ENCODE measurements at places on chromosomes 16 and 17.

- no peak for DNase-seq
These were observed 16.6 kb upstream of the TBX2 start for GRCh38 chr17:61382796-61383688.

DNA sequence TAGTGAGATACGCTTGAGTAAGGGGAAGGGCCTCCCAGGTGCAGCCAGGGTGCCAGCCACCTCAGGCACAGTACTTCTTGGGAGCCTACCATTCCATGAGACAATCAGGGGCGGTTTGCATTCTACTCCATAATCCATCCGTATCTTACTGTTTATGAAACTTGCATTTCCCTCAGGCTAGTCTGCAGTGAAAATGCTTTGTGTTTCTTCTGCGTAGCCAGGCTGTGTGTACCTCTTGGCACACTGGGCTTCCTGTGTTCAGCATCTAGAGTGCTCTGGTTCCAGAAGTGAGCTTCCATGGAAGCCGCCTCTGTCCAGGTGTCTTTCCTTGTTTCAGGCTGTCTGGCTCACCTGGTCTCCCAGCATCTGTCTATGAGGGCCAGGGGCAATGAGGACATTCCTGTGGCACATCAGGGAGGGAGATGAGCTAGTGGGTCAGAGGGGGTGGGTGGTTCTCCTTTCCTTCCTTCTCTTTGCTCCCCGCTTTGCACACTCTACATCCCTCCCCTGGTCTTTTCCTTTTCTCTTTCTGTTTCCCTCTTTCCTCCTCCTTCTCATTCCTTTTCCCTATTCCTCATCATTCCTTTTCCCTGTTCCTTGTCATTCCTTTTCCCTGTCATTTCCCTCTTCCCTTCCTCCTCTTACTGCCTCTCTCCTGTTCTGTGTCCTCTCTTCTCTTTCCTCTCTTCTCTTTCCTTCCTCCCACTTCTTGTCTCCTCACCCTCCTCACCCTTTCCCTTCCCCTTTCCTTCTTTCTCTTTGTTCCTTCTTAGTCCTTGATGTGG is 386.5 kb downstream of the CPPED1 start:
- no peak for DNase-seq

GRCh38 chr16:61862221-61863155 is 173.8 kb downstream of the CDH8 start:
- no peak for DNase-seq

- no peak for DNase-seq
These were observed 357.4 kb downstream of the SEC14L1 start for GRCh38 chr17:77498091-77498741.

GRCh38 chr16:54488729-54489128 is 202.1 kb upstream of the IRX3 start:
- DNase-seq, result no peak

DNA sequence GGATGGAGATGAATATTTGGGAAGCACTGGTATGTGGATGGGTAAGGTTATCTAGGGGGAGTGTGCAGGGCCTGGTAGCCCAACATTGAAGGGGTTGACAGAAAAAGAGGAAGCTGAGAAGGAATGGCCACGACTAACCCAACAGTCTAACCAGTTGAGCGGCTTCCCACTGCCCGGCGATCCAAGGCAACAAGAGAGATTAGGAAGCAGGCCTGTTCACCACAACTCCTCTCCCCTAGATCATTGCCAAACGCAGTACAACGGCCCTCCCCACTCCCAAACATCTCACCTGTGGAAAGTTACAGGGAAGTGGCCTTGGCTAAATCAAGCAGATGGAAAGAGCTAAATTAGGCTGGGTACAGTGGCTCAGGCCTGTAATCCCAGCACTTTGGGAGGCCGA is 11.2 kb upstream of the RANGRF start:
- no peak for DNase-seq

GRCh38 chr17:57678393-57678792 is 66.7 kb downstream of the CCDC182 start:
- no peak for DNase-seq

- no peak for DNase-seq
These were observed 627.6 kb downstream of the MAF start for GRCh38 chr16:78972986-78973385.

DNA sequence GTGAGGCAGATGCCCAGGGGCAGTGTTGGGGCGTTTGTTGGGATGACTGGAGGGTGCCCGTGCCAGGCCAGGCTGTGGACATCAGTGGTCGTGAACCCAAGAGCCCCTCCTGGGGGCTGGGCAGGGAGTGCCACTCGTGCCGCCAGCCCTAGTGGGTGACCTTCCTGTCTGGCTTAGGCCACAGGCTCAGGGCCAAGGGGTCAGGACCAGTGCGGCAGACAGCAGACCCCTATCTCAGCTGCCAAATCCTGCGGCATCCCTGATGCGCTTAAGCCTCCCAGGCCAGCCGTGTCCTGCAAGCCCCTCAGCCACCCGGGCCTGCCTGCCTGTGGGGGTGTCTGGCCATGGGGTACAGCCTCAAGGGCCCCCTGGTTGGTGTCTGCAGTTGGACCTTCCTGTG is 14.7 kb downstream of the PRSS27 start:
- DNase-seq, result no peak

DNA sequence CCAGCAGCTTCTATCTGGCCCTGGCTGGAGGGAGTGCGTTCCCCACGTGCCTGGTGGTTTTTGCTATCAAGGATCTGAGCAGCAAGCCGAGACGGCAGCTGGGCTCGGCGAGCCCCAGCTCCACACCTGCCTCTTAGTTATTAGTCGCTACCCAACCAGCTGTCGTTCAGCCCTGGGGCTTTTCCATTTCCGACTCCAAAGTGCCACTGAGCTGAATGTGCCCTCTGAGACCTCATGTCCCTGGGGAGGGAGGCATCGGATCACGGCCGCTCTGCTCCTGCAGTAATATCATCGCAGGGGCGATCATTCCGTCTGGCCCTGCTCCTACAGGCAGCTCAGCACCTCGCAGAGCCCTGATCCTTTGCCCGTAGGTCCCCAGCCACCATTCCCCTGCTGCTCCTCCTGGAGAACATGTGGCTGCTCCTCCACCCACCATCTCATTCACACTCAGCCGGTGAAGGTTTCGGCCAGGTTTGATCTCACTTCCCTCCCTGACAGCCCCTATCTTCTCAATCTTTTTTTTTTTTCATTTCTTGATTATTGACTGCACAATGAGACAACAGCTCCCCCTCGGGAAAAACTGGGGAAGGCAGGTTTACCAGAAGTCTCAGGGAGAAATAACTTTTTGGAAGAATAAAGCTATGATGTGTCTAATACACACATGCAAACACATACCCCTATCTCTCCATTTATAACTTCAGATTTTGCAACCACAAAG is 86.7 kb downstream of the ZFHX3 start:
- DNase-seq, result no peak

GRCh38 chr16:89410794-89411309 is 79.5 kb downstream of the ANKRD11 start:
- DNase-seq, result no peak

GRCh38 chr17:64107500-64108236 is 22.3 kb downstream of the ERN1 start:
- no peak for DNase-seq

DNA sequence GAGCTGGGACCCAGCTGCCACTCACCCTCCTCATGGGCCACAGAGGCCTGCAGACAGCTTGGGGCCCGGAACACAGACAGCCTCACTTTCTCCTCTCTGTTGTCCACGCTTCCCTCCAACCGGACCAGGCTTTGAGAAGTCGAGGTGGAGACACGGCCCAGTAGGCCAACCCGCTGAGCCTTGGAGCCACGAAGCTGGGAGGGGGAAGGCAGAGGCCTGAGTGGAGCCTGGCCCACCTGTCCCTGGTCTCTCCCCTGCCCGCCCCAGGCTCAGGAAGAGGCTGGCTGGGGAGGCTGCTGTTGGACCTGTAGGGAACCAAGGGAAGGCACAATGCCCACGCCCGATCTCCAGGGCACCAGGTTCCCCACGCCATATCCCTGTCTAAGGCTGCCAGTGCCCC is 48.1 kb downstream of the RMI2 start:
- DNase-seq, result no peak

DNA sequence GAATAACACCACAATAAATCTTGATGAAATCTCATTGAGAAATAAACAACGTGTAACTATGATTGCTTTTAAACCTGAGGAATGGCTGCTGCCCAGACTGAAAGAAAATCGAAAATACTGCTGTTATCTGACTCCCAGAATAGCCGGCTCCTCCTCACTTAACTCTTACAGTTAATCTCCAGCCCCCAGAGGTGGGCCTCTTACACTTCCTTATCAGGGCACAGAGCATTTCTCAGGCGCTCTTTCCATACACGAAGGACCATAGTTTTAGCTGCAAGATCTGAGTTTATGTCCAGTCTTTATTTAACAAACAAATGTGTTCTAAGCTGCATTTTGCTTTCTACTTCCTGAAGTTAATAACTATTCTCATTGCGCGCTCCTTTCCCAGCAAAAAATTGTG is 206.9 kb downstream of the MAP2K4 start:
- DNase-seq, result no peak

- DNase-seq, result no peak
These were observed 42.0 kb downstream of the MGAT5B start for GRCh38 chr17:76909971-76910760.

DNA sequence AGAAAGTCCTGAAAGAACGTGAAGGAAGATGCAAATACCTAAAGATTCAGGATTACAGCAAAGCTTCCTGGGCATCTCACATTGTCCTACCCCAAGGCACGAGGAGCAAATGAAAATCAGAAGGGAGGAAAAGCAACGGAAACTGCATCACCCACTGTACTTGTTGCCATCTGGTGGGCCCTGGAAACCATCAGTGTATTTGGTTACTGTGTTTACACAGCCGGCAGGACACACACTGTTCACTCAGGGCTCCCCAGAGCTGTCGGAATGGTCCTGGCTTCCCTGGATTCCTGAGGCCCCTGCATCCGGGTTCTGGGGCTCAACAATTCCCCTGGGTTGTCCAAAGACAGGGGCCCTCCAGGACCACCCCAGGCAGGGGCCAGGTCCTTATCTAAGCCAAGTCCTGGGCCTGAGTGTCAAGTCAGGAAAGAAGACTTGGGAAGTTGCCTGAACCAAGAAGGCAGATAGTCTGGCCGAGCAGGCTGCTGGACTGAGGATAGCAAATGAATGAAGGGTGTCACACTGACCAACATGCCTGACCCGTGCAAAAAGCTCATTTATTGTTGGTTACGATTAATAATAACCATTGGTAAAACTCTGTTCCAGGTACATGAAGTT is 52.8 kb downstream of the SOX9 start:
- no peak for DNase-seq

DNA sequence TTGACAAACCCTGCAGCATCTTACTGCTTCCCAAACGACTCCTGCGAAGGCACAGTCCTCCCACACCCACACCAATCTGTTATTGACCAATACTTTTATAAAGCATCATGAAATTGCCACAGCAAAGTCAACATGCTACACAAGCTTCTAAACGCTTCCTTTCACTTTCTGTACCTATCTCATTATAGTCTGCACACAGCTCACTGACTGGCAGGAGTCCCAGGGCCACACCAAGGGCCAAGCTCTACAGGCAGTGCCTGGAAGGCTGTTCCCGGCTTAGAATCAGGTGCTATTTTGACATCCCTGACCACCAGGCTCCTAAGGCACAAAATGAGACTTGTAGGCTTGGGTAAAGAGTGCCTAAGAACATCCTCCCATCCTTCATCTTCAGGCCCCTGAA is 39.5 kb downstream of the USP7 start:
- DNase-seq, result no peak

DNA sequence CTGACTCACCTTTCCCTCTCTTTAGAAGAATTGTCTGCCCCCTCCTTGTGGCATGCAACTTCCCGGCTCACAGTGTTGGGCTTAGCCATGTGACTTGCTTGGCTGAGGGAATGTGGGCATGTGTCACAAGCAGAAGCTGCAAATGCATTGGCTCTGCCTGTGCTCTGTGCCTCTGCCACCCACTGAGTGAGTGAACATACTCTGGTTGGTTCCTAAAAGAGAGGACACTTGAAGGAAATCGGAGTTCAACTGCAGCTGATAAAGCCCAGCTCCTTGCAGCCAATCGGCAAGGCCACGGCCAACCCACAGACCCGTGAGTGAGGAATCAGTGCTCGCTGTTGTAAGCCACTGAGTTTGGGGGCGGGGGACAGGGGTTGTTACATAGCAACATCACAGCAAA is 10.9 kb upstream of the GINS2 start:
- no peak for DNase-seq

- no peak for DNase-seq
These were observed 64.0 kb upstream of the SOX9 start for GRCh38 chr17:72056727-72057290.

GRCh38 chr17:81349397-81350319 is 45.6 kb upstream of the BAHCC1 start:
- no peak for DNase-seq

DNA sequence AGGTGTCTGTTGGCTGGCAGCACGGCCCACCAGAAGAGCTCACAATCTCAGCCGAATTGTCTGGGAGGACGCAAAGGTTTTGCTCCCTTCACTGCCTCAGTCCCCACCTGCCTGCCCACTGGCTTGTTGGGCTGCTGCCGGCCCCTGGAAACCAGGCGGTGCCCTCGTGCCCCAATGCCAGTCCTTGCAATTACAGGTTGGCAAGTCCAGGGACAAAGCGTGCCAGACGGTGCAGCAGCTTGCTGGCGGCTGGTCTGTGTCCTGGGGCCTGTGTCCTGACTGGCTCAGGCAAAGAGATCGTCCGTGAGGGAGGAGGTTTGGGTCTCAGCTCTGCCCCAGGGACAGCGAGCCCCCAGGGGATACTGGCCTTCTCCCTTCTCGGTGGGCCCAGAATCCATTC is 24.6 kb upstream of the SPNS2 start:
- no peak for DNase-seq

GRCh38 chr17:57663326-57664070 is 81.6 kb downstream of the CCDC182 start:
- no peak for DNase-seq

DNA sequence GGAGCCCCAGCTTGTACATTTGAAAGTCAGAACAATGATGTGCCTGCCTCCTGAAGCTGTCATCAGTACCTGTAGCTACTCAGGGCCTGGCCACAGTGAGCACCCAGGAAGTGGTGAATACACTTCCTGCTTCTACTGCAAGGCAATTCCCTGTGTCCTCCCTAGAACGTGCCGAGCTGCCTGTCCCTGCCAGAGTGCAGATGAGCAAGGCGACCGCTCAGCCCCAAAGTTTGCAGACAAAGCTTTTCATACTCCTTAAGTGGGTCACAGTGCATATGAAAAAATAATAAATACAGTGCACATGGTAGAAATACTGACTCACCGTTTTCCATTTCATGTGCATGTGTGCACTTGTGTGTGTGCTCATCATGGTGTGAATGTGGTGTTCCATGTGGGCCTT is 77.3 kb downstream of the MPRIP start:
- no peak for DNase-seq

GRCh38 chr17:34374457-34374856 is 11.4 kb upstream of the CCL1 start:
- DNase-seq, result no peak

All from stimulated activated CD8-positive, alpha-beta memory T cell treated with anti-CD3 and anti-CD28 coated beads, Interleukin-4, amount 100 ng/mL, for 1 hour (primary cell).